Heart left ventricle (tissue), 16 donors: ENCODE measurements at places on chromosomes 6 and 20. TPM values are rescaled to one million over a fixed set of nuclear protein-coding genes. Genes with fewer than 3 reads are reported as not detected.

The RFX6 gene
- total RNA-seq = not detected

The CTAGE9 gene
- total RNA-seq = not detected

The CASS4 gene
- 3.5 TPM for total RNA-seq

The CCN5 gene
- 12.8 TPM for total RNA-seq

The ZFAND3 gene
- total RNA-seq = 108 TPM

The CRISP2 gene
- total RNA-seq = not detected

The XKR7 gene
- total RNA-seq = not detected

The CLPSL1 gene
- not detected for total RNA-seq

The CALHM4 gene
- not detected for total RNA-seq

The GSTA2 gene
- not detected for total RNA-seq

The RANBP9 gene
- total RNA-seq = 25.8 TPM

The CITED2 gene
- 102 TPM for total RNA-seq

The RIN2 gene
- 68.3 TPM for total RNA-seq

The NKX2-2 gene
- total RNA-seq = not detected

The DACT2 gene
- total RNA-seq = 3.8 TPM

The AIF1 gene
- 55.7 TPM for total RNA-seq

The R3HDML gene
- not detected for total RNA-seq

The TSBP1 gene
- not detected for total RNA-seq

The TRIM40 gene
- total RNA-seq = not detected

The COX7A2 gene
- 1,301 TPM for total RNA-seq

The RUNX2 gene
- total RNA-seq = 2.5 TPM

The SYNCRIP gene
- total RNA-seq = 70.7 TPM

The GHRH gene
- not detected for total RNA-seq

The BICRAL gene
- total RNA-seq = 9.9 TPM

The EDN1 gene
- total RNA-seq = 11.6 TPM

The KIAA0408 gene
- 0.30 TPM for total RNA-seq

The GRIK2 gene
- total RNA-seq = 1.3 TPM

The CCM2L gene
- total RNA-seq = 14.0 TPM

The PRKN gene
- total RNA-seq = 21.2 TPM

The NAPB gene
- total RNA-seq = 4.2 TPM

The DPM1 gene
- 49.7 TPM for total RNA-seq

The NQO2 gene
- total RNA-seq = 40.9 TPM

The TINAG gene
- total RNA-seq = 0.56 TPM

The NR2E1 gene
- total RNA-seq = not detected

The LY86 gene
- 0.34 TPM for total RNA-seq

The PDE7B gene
- 6.5 TPM for total RNA-seq

The GGTLC1 gene
- total RNA-seq = not detected

The IL20RA gene
- 6.9 TPM for total RNA-seq

The CLVS2 gene
- total RNA-seq = 0.12 TPM
